ENCODE measurements at places on chromosomes 6 and 20. TPM values are rescaled to one million over a fixed set of nuclear protein-coding genes. Genes with fewer than 3 reads are reported as not detected.

The RAET1L gene
- total RNA-seq = not detected

The LYRM4 gene
- total RNA-seq = 14.5 TPM

DNA sequence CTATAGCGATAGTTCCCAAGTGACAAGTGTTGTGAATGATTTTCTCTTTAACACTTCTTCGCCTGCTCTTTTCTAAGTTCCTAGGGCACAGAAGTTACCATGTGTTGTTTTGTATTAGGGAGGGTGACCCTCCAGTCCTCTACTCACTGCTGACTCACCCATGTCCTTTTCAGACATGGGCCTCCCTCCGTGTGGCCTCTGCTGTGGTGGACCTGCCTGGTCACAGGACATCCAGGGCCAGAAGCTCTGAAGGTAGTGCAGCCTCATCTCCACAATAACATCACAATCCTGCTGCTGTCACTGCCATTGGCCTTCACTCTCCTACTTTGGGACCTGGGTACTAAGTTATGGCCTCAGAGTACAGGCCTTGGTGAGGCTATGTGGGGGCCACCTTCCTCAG, 87.1 kb upstream of the TNFAIP3 start:
- DNase-seq = no peak

DNA sequence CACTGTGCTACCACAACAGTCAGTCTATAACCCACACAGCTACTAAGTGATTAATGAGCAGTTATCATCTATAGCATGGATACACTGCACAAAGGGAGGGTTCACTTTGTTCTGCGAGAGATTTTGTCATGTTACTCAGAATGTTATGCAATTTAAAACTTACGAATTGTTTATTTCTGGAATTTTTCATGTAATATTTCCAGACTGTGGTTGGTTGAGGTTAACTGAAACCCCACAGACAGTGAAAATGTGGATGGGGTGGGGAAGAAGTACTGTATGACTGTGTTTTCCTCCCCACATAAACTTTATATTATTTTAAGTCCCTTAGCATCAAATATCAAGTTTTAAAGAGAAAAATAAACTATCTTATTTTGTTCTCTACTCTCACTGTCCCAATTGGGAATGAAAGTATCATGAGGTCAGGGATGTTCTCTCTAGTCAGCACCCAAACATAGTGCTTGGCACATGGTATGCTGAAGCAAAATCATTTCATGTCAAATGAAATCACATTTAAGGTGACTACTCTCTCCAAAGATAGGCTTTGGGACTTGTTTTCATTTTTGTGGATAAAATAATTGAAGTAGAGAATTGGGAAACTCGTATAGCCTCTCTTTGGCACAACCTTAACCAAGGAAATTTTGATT, 25.4 kb downstream of the DOP1A start:
- DNase-seq = peak; percentile 63
